ENCODE measurements at places on chromosomes 11 and 22. TPM values are rescaled to one million over a fixed set of nuclear protein-coding genes. Genes with fewer than 3 reads are reported as not detected.

Gene CD6
- total RNA-seq = 0.23 TPM

Gene CHEK1
- 43.2 TPM for total RNA-seq

Gene GLB1L2
- 14.7 TPM for total RNA-seq

Gene CDC42BPG
- 4.6 TPM for total RNA-seq

Gene ART5
- 0.51 TPM for total RNA-seq

Gene FOLR1
- 1.5 TPM for total RNA-seq

Gene HEPACAM
- total RNA-seq = not detected

Gene HTR3A
- total RNA-seq = 0.29 TPM

Gene ROBO4
- total RNA-seq = 1.4 TPM

Gene MIOX
- not detected for total RNA-seq

Gene PATZ1
- 31.4 TPM for total RNA-seq

All from epithelial cell of proximal tubule (primary cell).